ENCODE measurements at places on chromosomes 4 and X. TPM values are rescaled to one million over a fixed set of nuclear protein-coding genes. Genes with fewer than 3 reads are reported as not detected.

Gene DOCK11
- 4.3 TPM for total RNA-seq

Gene DCAF8L2
- total RNA-seq: not detected

Gene CHIC1
- 4.0 TPM for total RNA-seq

Gene NPY2R
- not detected for total RNA-seq

Gene LARP7
- total RNA-seq: 28.9 TPM

Gene CLRN2
- not detected for total RNA-seq

Gene MAGED4
- total RNA-seq: 13.2 TPM

Gene ARMCX2
- total RNA-seq: 29.4 TPM

Gene HMX1
- total RNA-seq: not detected

Gene SSX4B
- total RNA-seq: not detected
